ENCODE measurements at places on chromosomes 6 and 20. TPM values are rescaled to one million over a fixed set of nuclear protein-coding genes. Genes with fewer than 3 reads are reported as not detected.

DNA sequence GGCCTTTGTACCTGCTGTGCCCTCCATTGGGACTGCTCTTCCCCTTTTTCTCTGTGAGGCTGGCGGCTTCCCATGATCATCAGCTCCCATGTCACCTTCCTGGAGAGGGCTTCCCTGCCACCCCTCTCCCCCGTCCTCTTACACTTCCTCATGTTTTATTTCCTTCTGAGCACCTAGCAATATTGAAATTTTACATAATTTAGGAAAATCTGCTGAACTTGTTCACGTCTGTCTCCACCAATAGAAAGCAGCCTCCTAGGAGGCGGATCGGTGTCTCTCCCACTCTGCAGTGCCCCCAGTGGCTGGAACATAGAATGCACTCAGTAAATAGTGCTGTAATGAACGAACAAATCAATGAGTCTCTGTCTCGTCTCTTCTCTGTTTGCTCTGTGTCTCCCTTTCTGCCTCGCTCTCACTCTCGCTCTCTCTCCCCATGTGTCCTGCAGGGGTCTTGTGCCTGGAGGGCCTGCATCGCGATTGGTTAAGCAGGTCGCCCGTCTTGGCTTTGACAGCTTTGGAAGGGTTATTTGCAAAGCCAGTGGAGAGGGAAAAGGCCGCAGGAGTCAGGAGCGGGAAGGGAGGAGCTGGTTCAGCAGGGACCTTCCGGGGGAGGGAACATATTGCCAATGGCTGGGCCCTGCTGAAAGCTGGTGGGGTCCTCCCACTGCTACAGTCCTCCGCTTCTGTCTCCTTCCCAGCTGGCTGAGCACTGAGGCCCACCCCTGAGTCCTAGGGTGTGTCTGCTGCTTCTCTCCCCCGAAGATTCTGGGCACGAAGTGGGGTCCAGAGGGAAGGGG is 12.1 kb upstream of the OCSTAMP start:
- peak; percentile 84 for DNase-seq

- DNase-seq = no peak
Measured at GRCh38 chr6:85347812-85348211, 102.1 kb upstream of the NT5E start.

The PTCRA gene
- total RNA-seq = not detected

The FNDC11 gene
- 0.19 TPM for total RNA-seq

The RBM39 gene
- 217 TPM for total RNA-seq

- DNase-seq = no peak
Measured at GRCh38 chr20:64055893-64056638, 6.6 kb upstream of the SOX18 start.

- peak; percentile 87 for DNase-seq
Measured at GRCh38 chr20:48706710-48707365, 121.0 kb downstream of the PREX1 start.

DNA sequence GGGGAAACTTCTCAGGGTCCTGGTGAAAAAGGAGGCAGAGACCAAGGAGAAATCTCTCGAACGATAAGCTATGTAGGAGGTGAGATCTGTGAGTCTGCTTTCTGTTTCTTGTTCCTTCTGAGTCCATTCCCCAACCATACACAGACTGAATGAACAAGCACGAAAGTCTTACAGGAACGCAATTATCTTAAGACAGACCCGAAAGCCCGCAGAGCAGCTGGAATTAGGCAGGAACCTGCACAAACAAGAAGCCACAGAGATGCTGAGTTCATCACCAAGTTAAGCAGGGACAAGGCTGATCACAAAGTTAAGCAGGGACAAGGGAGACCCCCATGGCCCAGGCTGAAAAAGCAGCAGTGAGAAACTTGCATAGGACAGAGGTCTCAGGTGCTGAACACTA is 21.4 kb upstream of the NELFCD start:
- DNase-seq = peak; percentile 15

DNA sequence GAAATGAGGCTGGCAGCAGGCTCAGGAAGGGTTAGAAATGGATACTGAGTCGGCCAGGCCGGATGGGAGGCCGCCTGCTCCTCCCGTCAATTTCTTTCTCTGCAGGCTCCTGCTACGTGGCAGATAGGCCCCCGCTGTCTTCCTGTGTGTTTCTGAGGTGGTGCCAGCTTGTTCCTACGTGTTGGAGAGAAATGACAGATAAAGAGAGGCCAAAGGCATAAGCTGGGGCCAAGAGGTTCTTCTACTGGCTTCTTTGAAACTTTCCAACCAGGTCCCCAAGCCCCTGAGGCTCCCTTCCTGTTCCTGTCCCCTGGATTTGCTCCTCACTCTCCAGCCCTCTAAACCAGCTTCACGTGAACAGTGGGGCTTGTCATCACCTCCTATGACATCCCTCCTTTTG is 76.8 kb downstream of the TCP11 start:
- DNase-seq = no peak

DNA sequence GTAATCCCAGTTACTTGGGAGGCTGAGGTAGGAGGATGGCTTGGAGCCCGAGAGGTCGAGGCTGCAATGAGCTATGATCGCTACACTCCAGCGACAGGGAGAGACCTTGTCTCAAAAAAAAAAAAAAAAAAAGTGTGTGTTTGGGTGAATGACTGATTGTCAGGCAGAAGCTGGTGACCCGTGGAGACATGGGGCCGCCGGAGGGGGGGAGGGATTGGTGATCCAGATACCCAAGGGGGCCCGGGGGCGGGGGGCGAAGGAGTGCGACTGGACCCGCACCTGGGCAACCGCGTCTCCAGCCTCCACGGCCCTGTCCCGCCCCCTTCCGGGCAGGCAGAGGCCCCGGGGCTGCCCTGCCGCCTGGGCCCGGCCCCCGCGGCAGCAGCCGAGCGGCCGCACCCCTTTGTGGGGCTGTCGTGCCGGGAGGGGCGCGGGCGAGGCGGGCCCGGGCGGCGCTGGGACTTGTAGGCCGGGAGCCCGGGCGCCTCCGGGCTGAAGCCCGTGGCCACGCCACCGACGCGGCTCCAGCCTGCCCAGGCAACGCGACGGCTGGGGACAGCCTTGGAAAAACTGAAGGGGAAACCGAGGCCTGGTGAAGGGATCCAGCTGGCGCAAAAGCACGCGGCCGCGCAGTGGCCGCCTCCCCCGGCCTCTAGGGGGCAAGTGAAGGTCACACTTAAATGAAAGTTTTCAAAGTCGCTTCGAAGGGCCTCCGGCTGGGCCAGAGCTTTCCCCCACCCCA is 2.1 kb upstream of the RBM38 start:
- DNase-seq = peak; percentile 93

DNA sequence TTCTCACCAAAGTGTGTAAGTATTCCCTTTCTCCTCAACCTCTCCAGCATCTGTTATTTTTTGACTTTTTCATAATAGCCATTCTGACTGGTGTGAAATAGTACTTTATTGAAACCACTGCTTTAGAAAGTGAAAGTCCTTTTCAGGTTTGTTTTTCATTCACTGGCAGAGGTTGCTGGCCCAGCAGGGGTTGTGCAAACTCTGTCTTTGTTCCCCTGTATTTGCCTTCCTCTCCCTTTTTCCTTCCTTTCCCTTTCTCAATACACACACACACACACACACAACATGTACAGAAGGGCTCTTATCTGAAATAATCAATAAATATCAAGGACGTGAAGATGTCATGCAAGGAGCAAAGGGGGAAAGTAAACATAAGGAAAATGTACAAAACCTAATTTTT is 99.8 kb downstream of the LY86 start:
- no peak for DNase-seq

DNA sequence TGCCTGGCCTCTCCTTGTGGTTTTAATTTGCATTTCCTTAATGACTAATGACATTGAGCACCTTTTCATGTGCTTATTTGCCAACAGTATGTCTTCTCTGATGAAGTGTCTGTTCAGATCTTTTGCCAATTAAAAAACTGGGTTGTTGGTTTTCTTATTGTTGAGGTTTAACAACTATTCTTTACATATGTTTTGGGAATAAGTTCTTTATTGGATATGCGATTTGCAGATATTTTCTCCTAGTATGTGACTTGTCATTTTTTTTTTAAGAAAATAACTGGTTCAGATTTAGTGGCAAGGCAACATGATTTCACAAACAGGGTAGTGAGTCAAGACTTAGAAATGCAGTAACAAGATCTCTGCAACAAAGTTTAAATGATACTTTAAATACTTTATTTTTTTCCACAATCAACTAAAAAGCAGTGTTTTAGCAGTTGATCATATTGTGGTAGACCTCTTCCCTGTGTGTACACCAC is 67.8 kb downstream of the TIAM2 start:
- no peak for DNase-seq

All from posterior vena cava (tissue), 2 donors.